ENCODE measurements at places on chromosomes 11 and 22.

GRCh38 chr11:100793525-100793924, 106.4 kb downstream of the ARHGAP42 start:
- no peak for DNase-seq

- DNase-seq: no peak
These were observed 19.4 kb downstream of the HTR3A start for GRCh38 chr11:113994077-113994954.

DNA sequence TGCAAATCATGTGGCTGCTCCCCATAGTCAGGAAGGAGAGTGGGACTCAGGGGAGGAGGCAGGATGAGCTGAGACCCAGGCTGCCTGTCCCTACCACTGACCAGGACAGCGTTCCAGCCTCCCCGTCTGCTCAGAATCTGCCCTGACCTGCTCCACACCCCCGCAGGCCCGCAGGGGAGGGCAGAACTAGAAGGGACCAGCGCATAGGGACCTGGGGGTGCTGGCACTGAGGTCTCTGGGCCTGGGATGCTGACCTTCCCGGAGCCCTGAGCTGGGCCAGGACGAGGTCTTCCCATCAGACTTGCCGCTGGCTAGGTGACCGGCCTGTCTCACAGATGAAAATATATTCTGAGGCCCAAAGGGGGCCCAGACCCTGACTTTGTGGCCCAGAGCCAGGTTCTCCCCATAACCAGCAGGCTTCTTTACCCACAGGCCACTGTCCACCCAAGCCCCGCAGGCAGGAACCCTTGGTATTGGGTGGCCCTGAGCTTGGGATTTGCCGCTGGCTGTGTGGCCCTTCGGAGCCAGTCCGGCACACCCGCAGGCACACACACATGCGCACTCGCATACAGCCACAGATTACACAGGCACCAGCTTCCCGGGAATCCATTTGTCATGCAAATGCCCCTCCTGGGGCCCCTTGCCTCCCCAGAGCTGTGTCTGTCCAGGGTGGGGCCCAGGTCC, 13.8 kb upstream of the PIM3 start:
- DNase-seq: no peak

DNA sequence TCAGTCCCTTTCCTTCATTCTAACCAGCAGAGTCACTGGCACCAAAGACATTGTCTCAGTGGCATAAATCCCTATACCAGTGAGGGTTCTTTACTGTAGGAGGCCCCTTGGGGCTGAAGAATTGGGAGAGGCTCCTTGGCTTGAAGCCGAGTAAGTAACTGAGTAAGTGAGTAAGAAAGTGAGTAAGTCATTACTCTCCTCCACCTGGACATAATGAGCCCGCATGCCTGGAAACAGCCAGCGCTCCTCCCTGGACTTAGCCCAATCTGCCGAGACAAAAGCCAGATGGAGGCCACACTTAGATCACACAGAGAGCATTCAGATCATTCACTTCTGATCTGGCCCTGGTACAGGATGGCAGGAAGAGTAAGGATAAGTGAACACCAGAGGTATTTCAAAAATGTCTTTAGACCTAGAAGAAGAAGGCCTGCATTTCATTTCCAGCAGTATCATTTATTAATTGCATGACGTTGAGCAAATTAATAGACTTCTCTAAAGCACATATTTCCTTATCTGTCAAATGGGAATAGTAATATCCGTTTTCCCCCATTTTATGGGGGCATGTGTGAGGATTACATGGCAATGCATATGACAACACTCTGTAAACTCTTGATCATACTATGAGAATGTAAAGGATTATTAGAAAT, 8.2 kb upstream of the MICAL3 start:
- no peak for DNase-seq

GRCh38 chr11:9001736-9002135, 2.1 kb downstream of the NRIP3 start:
- DNase-seq: peak; percentile 77

DNA sequence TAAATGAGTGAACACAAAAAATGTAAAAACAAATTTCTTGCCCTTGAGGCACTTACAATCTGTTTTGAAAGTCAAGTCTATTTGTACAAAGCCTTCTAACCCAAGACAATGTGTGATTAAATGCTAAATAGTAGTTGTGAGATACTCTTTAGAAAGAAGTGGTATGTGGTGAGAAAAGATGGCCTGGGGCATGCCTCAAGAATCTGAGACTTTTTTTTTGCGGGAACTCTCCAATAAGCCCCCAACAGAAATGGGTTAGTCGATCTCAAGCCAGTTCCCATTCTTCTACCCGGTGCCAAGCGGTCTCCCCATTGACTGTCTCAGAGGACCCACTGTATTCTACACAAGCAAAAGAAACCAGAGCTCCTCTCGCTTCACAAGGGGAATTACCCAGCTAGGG, 26.9 kb upstream of the TBCEL start:
- no peak for DNase-seq

- no peak for DNase-seq
These were observed 77.7 kb upstream of the RAB1B start for GRCh38 chr11:66190786-66191185.

DNA sequence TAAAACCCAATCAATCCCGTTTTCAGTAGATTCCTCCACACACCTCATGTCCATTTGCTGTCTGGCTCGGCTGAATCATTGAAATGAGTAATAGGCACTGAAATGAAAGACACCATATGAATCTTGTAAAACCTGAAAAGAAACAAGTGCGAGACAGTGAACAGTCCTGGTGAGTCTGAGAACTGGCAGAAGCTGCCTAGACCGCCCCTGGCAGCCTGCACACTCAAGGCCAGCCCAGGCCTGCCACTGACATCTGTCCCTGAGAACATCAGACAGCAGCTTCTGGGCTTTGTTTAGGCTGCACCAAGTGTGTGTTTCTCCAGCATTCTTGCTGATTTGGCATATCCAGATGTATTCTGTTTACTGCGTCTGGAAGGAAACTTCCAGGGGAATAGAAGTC, 44.8 kb downstream of the ENDOD1 start:
- no peak for DNase-seq

- peak; percentile 66 for DNase-seq
These were observed 49.5 kb downstream of the IGF2 start for GRCh38 chr11:2089536-2090165.

DNA sequence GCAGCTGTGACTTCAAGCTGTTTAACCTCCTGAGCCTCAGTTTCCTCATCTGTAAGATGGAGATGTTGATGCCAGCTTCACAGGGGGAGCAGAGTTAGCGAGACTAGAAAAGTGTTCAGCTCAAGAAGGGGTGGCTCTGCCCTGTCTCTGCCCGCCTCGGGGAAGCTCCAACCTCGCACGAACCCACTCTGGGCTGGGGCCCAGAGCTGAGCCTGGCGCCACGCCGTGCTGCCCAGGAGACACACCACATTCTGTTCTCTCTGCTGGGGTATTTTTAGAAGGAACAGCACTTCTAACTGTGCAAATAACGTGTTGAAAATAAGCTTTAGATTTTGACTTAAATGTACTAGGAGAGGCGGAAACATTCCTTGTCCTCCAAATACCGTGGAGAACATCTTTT, 74.1 kb downstream of the PHF21B start:
- no peak for DNase-seq

DNA sequence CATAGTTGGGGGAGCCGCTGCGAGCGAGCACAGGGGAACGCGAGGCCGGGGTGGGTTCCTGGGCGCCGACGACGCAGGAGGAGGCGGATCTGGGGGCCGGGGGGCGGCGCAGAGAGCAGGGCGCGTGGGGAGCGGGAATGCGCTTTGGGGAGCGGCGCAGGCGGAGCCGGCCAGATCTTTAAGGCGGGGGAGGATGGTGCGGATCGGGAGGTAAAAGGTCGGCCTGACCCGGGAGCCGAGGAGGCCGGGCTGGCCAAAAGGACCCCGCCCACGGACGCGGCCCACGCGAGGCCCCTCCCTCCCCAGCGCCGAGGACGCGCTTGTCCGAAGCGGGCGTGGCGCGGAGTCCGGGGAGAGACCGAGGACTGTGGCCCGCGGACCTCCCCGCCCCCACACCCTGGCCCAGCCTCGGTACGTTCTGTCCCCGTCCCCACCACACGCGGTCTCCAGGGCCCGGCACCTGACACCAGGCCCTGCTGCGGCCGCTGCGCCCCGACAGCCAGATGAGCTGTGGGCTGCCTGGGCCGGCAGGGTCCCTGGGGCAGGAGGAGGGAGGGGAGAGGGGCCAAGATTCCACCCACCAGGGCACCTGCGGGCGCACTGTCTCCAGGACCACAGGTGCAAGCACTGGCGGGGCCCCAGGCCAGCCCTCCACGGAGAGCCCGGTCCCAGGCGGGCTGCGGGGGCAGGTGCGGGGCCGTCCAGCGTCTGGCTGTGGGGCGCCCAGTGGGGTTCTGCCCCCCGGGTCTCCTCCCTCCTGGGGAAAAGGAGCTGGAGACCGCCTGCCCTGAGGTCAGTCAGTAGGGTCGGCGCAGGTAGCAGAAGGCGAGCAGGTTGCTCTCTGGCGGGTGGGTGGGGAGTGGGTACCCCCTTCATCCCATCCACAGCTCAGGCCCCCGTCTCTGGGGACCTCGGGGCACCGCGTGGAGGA, 10.9 kb downstream of the PIM3 start:
- peak; percentile 41 for DNase-seq

- no peak for DNase-seq
These were observed 1011.4 kb upstream of the CCDC90B start for GRCh38 chr11:84297570-84297969.

DNA sequence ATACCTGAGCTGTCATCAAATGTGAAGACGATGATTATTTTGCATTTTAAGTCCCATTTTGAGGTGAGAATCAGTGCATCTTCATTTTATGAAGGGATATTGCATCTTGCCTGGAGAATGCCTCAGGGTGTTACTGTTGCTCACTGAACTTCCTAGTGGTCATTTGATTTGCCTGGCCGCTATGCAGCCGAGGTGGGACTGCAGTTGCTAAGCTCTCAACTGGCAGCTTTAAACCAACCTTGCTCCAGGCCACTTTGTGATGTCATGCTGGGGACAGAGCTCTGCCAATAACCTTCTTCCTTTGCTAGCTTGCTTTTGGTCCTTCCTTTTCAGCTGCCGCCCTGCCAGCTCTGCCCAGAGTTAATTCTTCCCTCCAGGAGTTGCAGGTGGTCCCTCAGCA, 409.4 kb upstream of the B3GAT1 start:
- no peak for DNase-seq

DNA sequence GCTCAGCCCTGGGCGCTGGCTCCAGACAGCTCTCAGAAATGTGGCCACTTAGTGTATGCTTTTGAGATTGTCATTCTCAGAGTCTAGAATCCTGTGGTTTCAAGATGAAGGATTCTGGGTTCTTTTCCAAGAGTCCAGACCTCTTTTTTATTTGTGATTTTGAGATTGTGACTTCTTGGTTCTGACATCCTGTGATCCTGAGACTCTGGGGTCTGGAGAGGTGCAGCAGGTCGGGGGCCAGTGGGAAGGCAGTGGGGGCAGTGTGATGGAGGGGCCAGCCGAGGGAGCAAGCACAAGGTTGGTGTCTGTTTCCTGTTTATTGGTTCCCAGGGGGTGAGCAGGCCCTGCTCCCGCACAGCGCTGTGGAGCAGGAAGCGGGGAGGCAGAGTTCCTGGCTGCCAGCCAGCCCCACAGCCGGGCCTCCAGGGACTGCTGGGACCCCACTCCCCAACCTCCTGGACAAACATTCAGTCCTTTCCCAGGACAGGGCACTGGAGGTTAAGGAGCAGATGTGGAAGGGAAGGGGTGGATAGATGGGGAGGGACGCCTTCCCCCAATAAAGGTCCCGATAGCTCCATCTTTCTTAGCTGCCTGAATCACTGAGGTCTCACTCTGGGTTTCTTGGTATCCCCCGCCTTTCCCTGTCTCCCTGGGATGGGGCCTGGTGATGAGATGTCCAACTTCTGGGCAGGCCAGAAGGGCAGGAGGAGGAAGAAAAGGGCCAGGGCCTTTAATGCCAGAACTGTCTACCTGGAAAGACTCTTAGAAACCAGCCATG, 13.7 kb downstream of the ARHGEF17 start:
- no peak for DNase-seq

- DNase-seq: no peak
These were observed 624 bp downstream of the ART1 start for GRCh38 chr11:3645552-3645951.

DNA sequence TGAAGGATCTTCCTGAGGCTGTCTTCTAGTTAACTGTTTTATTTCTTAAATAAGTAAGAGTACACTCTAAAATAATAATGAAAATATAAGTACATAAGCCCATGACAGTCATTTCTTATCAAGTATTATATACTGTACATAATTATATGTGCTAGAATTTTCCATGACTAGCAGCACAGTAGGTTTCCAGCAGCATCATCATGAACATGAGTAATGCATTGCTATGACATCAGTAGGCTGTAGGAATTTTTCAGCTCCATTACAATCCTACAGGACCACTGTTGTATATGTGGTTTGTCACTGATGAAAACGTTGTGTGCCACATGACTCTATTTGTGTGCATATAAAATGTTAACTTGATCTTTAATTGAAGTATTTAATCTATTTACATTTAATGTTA, 22.0 kb downstream of the ZNF202 start:
- DNase-seq: no peak

GRCh38 chr11:82676483-82677094, 57.1 kb downstream of the FAM181B start:
- DNase-seq: no peak

- no peak for DNase-seq
These were observed 11.2 kb downstream of the KCTD21 start for GRCh38 chr11:78177216-78177615.

- DNase-seq: no peak
These were observed 379.2 kb downstream of the SHANK2 start for GRCh38 chr11:70872955-70873735.

- peak; percentile 83 for DNase-seq
These were observed 14.4 kb downstream of the TMPRSS6 start for GRCh38 chr22:37095113-37095512.

- DNase-seq: no peak
These were observed 49.7 kb downstream of the LINC01488 start for GRCh38 chr11:69531071-69531716.

DNA sequence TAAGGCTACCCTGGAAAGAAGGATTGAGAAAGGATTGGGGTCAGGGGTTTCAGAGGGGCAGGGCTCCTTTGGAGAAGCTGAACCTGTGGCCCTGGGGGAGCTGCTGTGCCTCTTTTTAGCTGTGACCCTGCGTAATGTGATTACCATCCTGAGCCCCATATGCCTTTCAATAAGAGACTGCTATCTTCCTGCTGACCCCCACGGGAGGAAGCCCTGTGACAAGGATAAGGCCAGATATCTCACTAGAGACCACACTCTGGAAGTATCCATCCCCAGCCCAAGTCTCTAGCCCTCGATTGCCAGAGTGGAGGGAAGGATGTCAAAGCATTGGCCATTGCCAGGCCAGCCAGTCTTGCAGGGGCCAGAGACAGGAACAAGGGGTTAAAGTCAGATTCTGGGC, 4.8 kb upstream of the SLC39A13 start:
- no peak for DNase-seq

GRCh38 chr11:62898027-62898426, 17.3 kb downstream of the SLC3A2 start:
- DNase-seq: no peak

- no peak for DNase-seq
These were observed 454.3 kb upstream of the KIRREL3 start for GRCh38 chr11:127454856-127455255.

- no peak for DNase-seq
These were observed at the start of gene MRGPRX3 for GRCh38 chr11:18132341-18132740. MRGPRX3 (plus strand) TSS chr11:18132571; CDS start chr11:18137203, 4,632 bp downstream.

GRCh38 chr11:94272738-94273313, 31.6 kb upstream of the IZUMO1R start:
- DNase-seq: no peak
